Spinal cord (tissue), 10 donors: ENCODE measurements at places on chromosomes 1 and 21. TPM values are rescaled to one million over a fixed set of nuclear protein-coding genes. Genes with fewer than 3 reads are reported as not detected.

DNA sequence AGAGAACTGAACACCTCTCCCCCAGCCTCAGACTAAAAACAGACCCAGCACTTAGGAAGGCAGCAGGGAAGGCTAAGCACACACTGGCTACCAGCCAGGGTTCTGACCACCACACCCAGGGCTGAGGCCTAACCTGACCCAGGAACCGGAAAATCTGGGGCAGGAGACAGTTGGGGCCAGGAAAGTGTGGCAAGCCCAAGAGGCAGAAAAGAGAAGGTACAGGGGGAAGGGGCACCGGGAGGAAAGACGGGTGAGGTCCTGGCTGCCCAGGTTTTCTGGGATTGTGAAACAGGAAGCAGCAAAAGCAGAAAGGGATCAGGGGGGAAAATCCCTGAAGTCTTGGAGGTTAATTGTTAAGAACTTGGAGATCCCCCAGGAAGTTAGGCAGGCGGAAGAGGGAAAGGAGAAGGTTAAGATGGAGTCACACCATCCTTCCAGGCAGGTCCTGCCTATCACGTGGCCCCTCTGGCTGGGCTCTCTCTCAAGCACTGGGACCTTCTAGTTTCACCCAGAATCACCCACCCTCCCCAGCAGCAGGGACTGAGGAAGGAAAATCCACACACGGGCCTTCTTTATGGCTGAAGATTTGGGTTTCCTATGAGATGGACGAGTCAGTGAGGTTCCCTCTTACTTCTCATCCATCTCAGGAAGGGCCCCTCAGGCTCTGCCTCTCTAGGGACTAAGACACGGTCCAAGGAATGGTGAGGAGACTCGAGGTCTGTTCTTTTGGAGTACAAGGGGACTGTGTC lies 2.6 kb downstream of the HDGF start:
- peak overlapping the region; percentile 99 for H3K27ac ChIP-seq
- DNase-seq, result no peak
- no peaks in the 10 kb centered on the region for H3K27me3 ChIP-seq
- peak overlapping the region; percentile 16 for H3K4me3 ChIP-seq

DNA sequence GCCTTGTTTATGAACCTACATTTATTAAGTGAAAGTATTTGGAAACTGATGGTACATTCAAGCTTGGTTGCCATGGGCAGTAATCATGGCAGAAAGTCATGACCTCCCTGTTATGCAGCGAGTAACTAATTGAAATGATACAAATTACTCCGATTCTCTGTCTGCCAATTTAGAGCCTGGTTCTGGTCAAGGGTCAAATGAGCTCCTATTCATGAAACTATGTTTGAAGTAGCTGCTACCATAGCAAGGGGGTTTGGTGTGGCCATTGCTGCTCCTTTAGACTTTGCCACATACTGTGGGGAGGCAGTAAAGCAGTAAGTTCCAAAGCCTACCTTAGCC lies 187.2 kb upstream of the FOXD3 start:
- no peaks in the 10 kb centered on the region for H3K4me1 ChIP-seq
- no peak overlapping the region for H3K4me3 ChIP-seq
- peak; percentile 36 for DNase-seq
- peaks cover 14% of the 10 kb centered on the region for H3K27me3 ChIP-seq
- no peaks in the 10 kb centered on the region for H3K36me3 ChIP-seq

DNA sequence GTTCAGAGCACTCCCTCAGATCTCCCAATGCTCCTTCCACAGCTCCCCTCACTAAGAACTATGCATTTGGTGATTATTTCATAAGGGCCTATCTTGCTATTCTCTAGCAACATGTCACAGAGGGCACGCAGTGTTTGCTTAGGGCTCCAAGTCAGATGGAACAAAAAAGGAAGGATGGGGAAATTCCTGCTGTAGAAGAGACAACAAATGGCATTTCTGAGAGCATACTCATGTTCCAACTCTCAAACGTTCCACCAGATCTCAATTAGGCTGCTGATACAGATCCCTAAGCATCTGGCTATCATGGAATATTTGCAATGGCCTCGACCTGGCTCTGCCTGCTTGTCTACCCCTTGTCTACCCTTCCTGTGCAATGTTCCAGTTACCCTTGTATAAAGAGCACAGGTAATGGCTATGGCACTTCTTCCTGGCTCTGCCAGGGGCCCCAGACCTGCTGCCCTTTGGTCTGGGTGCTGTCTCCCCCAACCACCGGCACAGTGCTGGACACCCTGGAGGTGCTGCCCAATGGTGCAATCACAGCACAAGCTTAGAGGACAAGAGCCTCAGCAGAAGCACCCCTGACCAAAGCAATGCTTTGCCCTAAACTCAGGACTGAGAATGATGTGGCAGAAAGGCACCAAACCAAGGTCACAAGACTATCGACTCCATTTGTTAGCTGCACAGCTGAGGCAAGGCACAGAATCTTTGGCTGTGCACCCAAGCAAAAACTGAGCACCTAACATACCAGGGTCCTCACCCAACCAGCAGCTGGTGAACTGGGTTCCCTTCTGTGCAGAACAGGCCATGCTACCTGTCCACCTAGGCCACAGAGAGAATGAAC lies 3.6 kb downstream of the PARP1 start:
- H3K27me3 ChIP-seq, result no peaks in the 10 kb centered on the region
- peaks cover 30% of the 10 kb centered on the region for H3K36me3 ChIP-seq
- H3K4me1 ChIP-seq, result peaks cover 48% of the 10 kb centered on the region
- H3K27ac ChIP-seq, result no peak overlapping the region
- H3K4me3 ChIP-seq, result no peak overlapping the region
- DNase-seq, result no peak

- no peak overlapping the region for H3K4me3 ChIP-seq
- no peaks in the 10 kb centered on the region for H3K27me3 ChIP-seq
- H3K36me3 ChIP-seq, result no peaks in the 10 kb centered on the region
- no peaks in the 10 kb centered on the region for H3K4me1 ChIP-seq
- no peak for DNase-seq
These were observed 97.7 kb upstream of the FGGY start for GRCh38 chr1:59199147-59199546.

- no peak overlapping the region for H3K4me3 ChIP-seq
- no peaks in the 10 kb centered on the region for H3K27me3 ChIP-seq
These were observed 207.9 kb downstream of the PTPRU start for GRCh38 chr1:29444081-29444715.

GRCh38 chr1:7560601-7561181 lies 210.4 kb upstream of the VAMP3 start:
- no peaks in the 10 kb centered on the region for H3K27me3 ChIP-seq
- DNase-seq, result no peak
- peaks cover 15% of the 10 kb centered on the region for H3K36me3 ChIP-seq
- H3K4me3 ChIP-seq, result no peak overlapping the region

- H3K27me3 ChIP-seq, result no peaks in the 10 kb centered on the region
- peaks cover 4% of the 10 kb centered on the region for H3K36me3 ChIP-seq
- peaks cover 2% of the 10 kb centered on the region for H3K4me1 ChIP-seq
These were observed 90.4 kb downstream of the INTS7 start for GRCh38 chr1:211944733-211945500.

DNA sequence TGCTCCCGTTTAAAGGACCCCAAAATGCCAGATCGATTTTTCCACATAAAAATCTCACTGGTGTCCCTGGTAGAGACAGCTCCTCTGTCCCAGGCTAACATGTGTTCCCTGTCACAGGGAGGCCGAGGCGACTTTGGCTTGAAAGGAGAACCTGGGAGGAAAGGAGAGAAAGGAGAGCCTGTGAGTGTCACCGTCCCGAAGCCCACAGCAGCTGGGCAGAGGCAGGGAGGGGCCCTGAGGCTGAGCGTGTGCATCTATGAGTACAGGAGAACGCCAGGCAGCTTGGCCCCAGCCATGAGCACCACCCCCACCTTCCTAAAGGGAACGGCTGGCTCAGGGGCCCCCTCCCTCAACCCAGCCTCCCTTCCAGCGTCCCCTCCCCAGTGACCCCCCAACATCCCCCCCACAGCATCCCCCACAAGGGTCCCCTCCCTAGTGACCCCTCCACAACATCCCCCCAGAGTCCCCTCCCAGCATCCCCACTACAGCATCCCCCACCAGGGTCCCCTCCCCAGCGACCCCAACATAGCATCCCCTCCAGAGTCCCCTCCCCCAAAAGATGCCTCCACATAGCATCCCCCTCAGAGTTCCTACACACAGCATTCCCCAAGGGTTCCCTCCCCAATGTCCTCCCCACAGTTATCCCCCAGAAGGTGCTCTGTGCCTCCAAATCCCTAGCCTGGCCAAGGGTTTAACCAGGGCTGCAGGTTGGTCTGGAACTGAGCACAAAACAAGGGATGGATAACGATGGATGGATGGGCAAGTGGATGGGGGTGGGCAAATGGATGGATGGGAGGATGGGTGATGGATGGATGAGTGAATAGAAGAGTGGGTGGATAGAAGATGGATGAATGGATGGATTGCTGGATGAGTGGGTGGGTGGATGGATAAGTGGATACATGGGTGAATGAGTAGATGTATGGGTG lies 25.1 kb downstream of the COL6A2 start:
- H3K27ac ChIP-seq, result no peak overlapping the region
- no peaks in the 10 kb centered on the region for H3K27me3 ChIP-seq
- DNase-seq, result no peak
- peaks cover 64% of the 10 kb centered on the region for H3K36me3 ChIP-seq
- H3K4me1 ChIP-seq, result no peaks in the 10 kb centered on the region
- H3K4me3 ChIP-seq, result no peak overlapping the region

- DNase-seq, result no peak
- H3K27me3 ChIP-seq, result no peaks in the 10 kb centered on the region
These were observed 61.0 kb upstream of the C8B start for GRCh38 chr1:57026624-57027354.

- H3K4me3 ChIP-seq, result no peak overlapping the region
- H3K36me3 ChIP-seq, result no peaks in the 10 kb centered on the region
- no peaks in the 10 kb centered on the region for H3K4me1 ChIP-seq
- DNase-seq, result no peak
- no peak overlapping the region for H3K27ac ChIP-seq
These were observed 80.0 kb downstream of the ADGRL2 start for GRCh38 chr1:81880781-81881180.

DNA sequence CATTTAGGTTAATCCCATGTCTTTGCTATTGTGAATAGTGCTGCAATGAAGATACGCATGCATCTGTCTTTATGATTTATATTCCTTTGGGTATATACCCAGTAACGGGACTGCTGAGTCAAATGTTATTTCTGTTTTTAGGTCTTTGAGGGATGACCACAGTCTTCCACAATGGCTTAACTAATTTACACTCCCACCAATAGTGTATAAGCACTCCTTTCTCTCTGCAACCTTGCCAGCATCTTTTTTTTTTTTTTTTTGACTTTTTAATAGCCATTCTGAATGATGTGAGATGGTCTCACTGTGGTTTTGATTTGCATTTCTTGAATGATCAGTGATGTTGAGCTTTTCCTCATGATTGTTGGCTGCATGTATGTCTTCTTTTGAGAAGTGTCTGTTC lies 33.5 kb downstream of the ASH1L start:
- no peaks in the 10 kb centered on the region for H3K27me3 ChIP-seq
- H3K4me3 ChIP-seq, result no peak overlapping the region
- H3K36me3 ChIP-seq, result no peaks in the 10 kb centered on the region
- no peaks in the 10 kb centered on the region for H3K4me1 ChIP-seq
- no peak overlapping the region for H3K27ac ChIP-seq
- no peak for DNase-seq

ZBTB21 gene
- 9.8 TPM for total RNA-seq

GPR61 gene
- total RNA-seq, result 2.9 TPM

IL10 gene
- 3.1 TPM for total RNA-seq
